Naive thymus-derived CD8-positive, alpha-beta T cell (primary cell): ENCODE measurements at places on chromosomes 5 and 9.

DNA sequence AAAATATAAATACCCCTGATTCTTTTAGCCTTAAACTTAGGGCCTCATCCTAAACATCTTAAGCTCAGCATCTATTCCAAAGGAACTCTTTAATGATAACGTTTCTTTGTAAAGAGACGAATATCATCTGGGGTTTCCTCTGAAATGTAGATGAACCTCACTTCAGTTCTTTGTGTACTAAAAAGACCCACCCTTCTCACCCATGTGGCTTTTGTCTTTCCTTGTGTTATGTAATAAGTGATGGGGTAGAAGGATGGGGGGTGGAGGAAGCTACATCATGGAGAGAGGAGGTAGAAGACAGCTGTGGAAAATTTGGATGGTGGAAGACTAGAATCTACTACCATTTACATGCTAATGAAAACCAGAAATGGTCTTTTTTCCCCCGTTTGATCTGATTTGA, 111.0 kb downstream of the NDUFS4 start:
- no peak for DNase-seq

DNA sequence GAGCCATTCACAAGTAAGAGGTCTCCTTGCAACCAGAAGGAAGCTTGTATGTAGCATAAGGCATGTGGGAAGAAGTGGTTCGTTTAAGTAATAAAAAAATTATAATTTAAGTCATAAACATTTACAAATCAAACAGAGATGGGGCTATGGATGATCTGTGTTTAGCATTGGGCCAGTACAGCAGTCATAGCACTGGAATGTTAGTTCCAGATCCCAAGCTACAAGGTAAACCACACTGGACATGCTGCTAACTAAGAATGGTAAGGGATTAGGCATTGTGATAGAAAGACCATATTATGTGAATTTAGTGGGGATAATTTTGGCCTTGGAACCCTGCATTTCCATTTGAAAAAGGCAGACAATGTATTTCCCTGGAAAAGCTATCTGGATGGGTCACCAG, 170.4 kb upstream of the KCNN2 start:
- no peak for DNase-seq

- no peak for DNase-seq
These were observed 138.7 kb downstream of the GABBR2 start for GRCh38 chr9:98570055-98570454.

DNA sequence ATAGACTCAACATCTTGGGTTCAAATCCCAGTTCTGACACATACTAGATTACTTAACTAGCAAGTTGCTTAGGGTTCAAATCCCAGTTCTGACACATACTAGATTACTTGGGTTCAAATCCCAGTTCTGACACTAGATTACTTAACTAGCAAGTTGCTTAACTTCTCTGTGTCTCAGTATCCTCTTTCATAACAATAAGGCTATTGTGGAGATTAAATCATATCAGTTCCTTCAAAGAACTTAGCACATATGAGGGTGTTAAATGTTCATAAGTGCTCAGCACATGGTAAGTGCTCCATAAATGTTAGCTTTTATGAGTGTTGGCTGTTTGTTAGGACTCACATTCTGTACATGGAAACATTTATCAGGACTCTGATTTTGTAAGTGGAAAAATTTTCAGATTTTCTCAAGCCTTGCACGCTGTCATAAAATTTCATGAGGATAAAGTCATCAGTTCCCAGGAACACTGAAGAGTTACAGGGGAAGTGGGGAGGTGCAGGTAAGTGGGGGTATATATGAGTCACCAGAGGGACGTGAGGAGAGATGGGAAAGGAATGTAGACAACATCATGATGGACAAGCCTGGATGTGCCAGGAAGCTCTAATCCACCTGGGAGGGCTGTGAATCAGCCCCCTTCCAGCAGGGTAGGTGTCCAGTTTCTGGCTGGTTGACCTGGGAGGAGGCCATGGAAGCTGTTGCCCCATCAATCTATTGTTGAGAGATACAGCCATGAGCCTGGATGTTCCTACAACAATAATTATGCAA, 532.2 kb upstream of the WWC1 start:
- no peak for DNase-seq

DNA sequence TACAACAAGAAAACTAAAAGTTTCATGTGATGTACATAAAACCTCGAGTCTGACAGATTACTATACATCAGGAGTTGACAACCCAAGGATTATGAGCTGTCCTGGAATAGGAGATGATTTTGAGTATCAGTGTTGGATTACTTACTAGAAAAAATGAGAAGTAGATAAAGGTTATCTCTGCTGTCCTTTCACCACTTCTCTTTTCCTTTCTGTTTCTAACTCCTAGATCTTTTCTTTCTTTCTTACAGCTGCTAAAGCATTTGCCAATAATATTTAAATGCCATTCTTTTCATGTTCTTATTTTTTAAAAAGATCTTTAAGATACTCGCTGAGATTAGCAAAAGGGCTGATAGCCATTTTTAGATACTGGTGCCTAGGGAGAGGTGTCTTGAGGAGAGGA, 14.8 kb downstream of the RBM27 start:
- DNase-seq = no peak
